Ascending aorta (tissue), 2 donors: ENCODE measurements at places on chromosomes 7 and 10. TPM values are rescaled to one million over a fixed set of nuclear protein-coding genes. Genes with fewer than 3 reads are reported as not detected.
A peak's percentile ranks its signal among the peaks of the same experiment; 100 is the strongest.

DNA sequence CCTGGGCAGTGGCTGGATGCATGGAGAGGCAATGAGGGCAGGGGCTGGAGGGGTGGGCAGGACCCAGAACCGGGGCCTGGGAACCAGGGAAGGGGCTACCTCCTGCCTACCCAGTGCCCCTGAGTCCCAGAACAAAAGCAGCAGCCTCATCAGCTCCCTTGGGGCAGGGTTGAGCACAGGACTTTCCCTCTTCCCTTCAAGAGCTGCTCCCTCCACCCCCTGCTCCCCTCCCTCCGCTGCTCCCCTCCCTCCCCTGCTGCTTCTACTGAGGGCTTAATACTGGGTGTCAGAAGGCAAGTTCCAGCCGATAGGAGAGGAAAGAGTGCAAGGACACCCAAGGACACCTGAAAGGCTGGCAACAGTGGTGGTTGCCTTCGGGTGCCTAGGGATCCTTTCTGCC is 28.2 kb upstream of the INMT start:
- no peaks in the 10 kb centered on the region for H3K36me3 ChIP-seq
- no peak for DNase-seq
- no peaks in the 10 kb centered on the region for H3K27me3 ChIP-seq
- H3K4me1 ChIP-seq: no peaks in the 10 kb centered on the region

Gene SEMA3C
- total RNA-seq: 16.6 TPM

GRCh38 chr7:69684369-69685292 is 86.4 kb downstream of the AUTS2 start:
- H3K27me3 ChIP-seq: no peaks in the 10 kb centered on the region
- H3K27ac ChIP-seq: no peak overlapping the region
- no peak overlapping the region for H3K4me3 ChIP-seq
- H3K36me3 ChIP-seq: no peaks in the 10 kb centered on the region

- no peaks in the 10 kb centered on the region for H3K36me3 ChIP-seq
- no peaks in the 10 kb centered on the region for H3K4me1 ChIP-seq
- H3K4me3 ChIP-seq: no peak overlapping the region
- H3K27ac ChIP-seq: no peak overlapping the region
These were observed 31.2 kb downstream of the TBXAS1 start for GRCh38 chr7:139860090-139860775.

- no peaks in the 10 kb centered on the region for H3K36me3 ChIP-seq
- H3K27me3 ChIP-seq: peaks cover 50% of the 10 kb centered on the region
- peak within 1 kb of the TSS; percentile 3 for H3K4me3 ChIP-seq
- H3K4me1 ChIP-seq: peaks cover 40% of the 10 kb centered on the region
- H3K27ac ChIP-seq: no peak within 1 kb of the TSS
These were observed at the start of gene LBX1 for GRCh38 chr10:101229266-101230182. Gene LBX1, minus strand, starts transcription at chr10:101229463. Its CDS starts 648 bp downstream, at chr10:101228815.

Gene SH2B2
- total RNA-seq: 4.2 TPM

Gene APBB1IP
- total RNA-seq: not detected

GRCh38 chr10:14118953-14119352 is 211.8 kb downstream of the FRMD4A start:
- DNase-seq: no peak
- no peak overlapping the region for H3K4me3 ChIP-seq
- no peaks in the 10 kb centered on the region for H3K27me3 ChIP-seq
- no peak overlapping the region for H3K27ac ChIP-seq
- no peaks in the 10 kb centered on the region for H3K36me3 ChIP-seq

Gene PDLIM1
- 191 TPM for total RNA-seq

DNA sequence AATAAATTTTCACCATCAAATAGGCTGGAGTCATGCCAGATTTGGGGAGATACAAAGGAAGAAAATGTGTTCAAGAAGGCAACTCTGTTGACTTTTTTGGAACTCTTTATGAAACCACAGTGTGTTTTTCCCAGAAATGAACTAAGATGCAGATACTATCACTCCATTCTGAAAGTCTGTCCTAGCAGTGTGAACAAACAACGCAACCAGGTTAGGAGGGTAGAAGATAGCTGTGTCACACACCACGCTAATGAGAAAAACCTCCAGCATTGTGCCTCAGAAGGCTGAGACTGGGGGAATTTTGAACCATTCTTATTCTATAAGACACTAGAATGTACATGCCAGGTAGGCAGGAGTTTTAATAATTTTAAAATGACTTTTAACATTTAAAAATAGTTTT is 15.9 kb upstream of the ATP6V0A4 start:
- H3K4me1 ChIP-seq: no peaks in the 10 kb centered on the region
- H3K27me3 ChIP-seq: no peaks in the 10 kb centered on the region
- no peak for DNase-seq
- H3K4me3 ChIP-seq: no peak overlapping the region
- no peaks in the 10 kb centered on the region for H3K36me3 ChIP-seq
- H3K27ac ChIP-seq: no peak overlapping the region

Gene NEUROD6
- not detected for total RNA-seq

Gene ARMC10
- total RNA-seq: 66.4 TPM

GRCh38 chr7:114415064-114415989 is 712 bp downstream of the FOXP2 start:
- H3K27me3 ChIP-seq: no peaks in the 10 kb centered on the region
- H3K4me1 ChIP-seq: peaks cover 3% of the 10 kb centered on the region
- peak overlapping the region; percentile 62 for H3K27ac ChIP-seq

DNA sequence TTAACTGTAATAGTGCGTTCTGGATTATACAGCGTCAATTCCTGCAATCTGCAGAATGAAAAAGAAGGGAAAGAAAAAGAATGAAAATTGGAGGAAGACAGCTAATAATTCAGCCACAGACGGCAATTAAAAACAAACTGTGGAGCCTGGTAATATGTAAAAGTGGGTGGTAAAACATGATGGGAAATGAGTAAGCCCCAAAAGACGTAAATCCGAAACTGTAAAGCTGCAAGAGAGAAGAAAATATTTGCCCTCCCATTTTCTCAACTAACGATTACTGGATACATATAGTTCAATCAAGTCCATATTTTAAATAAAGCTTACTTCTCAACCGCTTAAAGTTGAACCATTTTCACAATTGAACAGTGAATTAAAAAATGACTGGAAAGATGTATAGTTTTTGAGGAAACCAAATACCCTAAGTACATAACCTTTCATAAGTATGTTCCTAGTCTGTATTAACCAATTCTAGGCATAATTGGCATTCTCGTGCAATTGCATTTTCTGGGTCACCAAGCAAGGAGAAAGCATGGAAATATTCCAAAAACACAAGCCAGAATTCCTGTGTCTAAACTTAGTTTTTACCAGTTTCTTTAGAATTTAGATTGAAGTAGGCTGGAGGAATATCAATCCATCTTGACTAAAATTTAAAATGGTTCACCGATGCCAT is 44.8 kb downstream of the MALSU1 start:
- H3K4me1 ChIP-seq: no peaks in the 10 kb centered on the region
- H3K27ac ChIP-seq: no peak overlapping the region
- no peak overlapping the region for H3K4me3 ChIP-seq
- no peaks in the 10 kb centered on the region for H3K36me3 ChIP-seq

- H3K4me1 ChIP-seq: peaks cover 19% of the 10 kb centered on the region
- DNase-seq: no peak
- no peak overlapping the region for H3K27ac ChIP-seq
These were observed 364.4 kb downstream of the CXCL12 start for GRCh38 chr10:44020322-44021111.

Gene LMOD2
- not detected for total RNA-seq

- no peaks in the 10 kb centered on the region for H3K4me1 ChIP-seq
- no peak overlapping the region for H3K27ac ChIP-seq
- H3K36me3 ChIP-seq: no peaks in the 10 kb centered on the region
- no peak overlapping the region for H3K4me3 ChIP-seq
- H3K27me3 ChIP-seq: no peaks in the 10 kb centered on the region
These were observed 24.2 kb downstream of the AFAP1L2 start for GRCh38 chr10:114380060-114380459.

- DNase-seq: no peak
- H3K27ac ChIP-seq: no peak overlapping the region
- H3K4me1 ChIP-seq: no peaks in the 10 kb centered on the region
- no peak overlapping the region for H3K4me3 ChIP-seq
- no peaks in the 10 kb centered on the region for H3K36me3 ChIP-seq
These were observed 516.6 kb upstream of the SEMA3D start for GRCh38 chr7:85703251-85704010.

- H3K4me3 ChIP-seq: no peak overlapping the region
- no peaks in the 10 kb centered on the region for H3K36me3 ChIP-seq
- H3K4me1 ChIP-seq: peaks cover 2% of the 10 kb centered on the region
These were observed 3.5 kb upstream of the AKR1B1 start for GRCh38 chr7:134462337-134462925.

- no peaks in the 10 kb centered on the region for H3K4me1 ChIP-seq
- no peaks in the 10 kb centered on the region for H3K27me3 ChIP-seq
- peaks cover 54% of the 10 kb centered on the region for H3K36me3 ChIP-seq
These were observed 45.6 kb upstream of the LRRC4 start for GRCh38 chr7:128076796-128077271.

- DNase-seq: no peak
- no peak overlapping the region for H3K4me3 ChIP-seq
- no peaks in the 10 kb centered on the region for H3K4me1 ChIP-seq
- H3K36me3 ChIP-seq: no peaks in the 10 kb centered on the region
These were observed 99.4 kb downstream of the MKX start for GRCh38 chr10:27646194-27646593.

DNA sequence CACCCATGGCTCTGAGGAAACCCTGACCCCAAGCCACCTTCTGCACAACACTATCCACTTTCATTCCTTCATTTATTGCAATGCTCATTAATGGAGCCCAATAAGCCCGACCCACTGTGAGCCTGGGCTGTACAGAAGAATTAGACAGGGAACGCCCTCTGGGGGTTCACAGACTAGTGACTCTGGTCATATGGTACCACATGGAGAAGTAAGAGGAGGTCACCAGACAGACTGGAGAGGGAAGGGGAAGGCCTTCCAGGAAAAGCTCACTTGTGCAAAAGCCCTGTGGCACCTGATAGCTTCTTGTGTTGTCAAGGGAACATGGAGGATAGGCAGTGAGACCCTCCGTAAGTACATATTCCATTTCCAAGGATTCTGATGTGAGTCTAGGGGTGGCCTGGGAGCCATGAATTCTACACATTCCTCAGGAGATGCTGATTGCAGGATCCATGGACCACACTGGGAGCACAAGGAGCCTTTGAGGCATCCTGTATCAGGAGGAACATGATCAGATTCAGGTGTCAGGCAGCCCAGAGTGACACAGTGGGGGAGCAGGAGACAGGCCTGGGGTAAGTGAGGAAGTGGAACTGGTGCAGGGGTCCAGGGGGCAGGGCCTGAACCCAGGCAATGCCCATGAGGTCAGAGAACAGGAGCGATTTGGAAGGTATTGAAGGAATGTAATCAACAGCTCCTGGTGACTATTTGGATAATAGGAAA is 19.9 kb downstream of the TMEM72 start:
- H3K4me1 ChIP-seq: peaks cover 4% of the 10 kb centered on the region
- no peak for DNase-seq
- no peak overlapping the region for H3K27ac ChIP-seq
- no peaks in the 10 kb centered on the region for H3K27me3 ChIP-seq

DNA sequence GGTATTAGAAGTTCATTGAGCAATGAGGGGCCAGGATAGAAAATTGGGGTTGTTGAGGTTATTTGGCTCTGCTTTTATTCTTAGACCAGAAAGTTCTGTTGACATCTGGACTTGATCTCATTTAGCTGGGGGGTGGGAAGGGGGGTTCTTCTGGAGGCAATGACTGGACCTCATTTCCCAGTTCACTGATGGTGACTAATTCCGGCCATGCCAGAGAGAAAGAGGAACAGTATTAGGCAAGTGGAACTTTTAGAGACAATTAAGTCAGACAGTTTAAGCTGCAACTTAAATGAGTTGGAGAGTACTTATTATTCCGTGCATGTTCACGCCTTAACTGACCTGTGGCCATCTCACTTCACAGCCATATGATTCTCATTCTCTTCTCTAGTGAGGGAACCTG is 512.5 kb downstream of the REEP3 start:
- H3K36me3 ChIP-seq: no peaks in the 10 kb centered on the region
- no peaks in the 10 kb centered on the region for H3K4me1 ChIP-seq
- H3K27me3 ChIP-seq: no peaks in the 10 kb centered on the region
- DNase-seq: no peak

DNA sequence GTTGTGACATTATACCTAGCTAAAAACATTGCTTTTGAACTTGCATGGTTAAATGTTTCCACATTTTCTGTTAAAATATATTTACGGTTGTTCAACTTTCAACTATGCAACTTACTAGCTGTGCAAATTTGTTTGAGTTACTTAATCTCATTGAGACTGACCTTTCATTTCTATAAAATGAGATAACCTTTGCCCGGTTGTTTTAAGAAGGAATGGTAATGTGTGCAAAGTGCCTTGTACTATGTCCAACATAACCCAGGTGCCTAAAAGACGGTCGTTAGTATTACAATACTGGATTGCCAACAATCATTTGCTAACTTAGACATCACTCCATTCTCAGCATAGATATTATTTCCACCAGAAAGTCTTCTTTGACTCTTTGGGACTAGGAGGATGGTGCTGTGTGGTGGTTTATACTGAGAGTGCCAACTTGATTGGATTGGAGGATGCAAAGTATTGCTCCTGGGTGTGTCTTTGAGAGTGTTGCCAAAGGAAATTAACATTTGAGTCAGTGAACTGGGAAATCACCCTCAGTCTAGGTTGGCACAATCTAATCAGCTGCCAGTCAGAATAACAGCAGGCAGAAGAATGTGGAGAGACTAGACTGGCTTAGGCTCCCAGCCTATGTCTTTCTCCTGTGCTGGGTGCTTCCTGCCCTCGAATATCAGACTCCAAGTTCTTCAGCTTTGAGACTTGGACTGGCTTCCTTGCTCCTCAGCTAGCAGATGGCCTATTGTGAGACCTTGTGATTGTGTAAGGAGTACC is 85.2 kb upstream of the PDSS1 start:
- H3K27me3 ChIP-seq: no peaks in the 10 kb centered on the region
- no peak overlapping the region for H3K27ac ChIP-seq
- H3K4me1 ChIP-seq: no peaks in the 10 kb centered on the region
- no peak for DNase-seq
- no peaks in the 10 kb centered on the region for H3K36me3 ChIP-seq

DNA sequence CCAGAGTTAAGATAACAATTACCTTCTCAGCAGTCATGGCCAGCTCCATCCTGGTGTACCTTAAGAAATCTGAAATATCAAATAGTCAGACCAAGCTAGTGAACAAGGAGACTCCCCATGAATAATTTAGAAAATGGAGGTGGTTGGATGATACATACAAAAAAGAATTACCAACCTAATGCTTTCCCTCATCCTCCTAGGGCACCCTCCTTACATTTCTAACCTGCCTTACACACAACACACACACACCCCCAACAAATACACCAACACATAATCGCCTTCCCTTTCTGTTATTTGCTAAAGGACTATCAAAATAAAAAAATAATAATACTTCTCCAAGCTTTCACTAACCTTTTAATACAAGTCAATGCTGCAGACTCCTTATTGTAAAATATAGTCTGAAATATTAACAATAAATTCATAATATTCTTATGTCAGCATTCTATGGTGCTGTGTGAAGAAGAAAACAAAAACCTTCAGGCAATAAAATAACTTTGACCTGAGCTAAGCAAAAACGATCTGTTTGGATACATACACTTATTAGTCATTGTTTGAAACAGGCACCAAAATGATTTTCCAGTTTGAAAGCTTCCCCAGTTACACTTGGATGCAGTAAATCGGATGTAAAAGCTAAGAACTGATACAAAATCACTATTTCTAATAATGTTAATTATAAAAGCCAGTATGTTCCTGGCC is 3.4 kb downstream of the TWIST1 start:
- peaks cover 3% of the 10 kb centered on the region for H3K4me1 ChIP-seq
- no peaks in the 10 kb centered on the region for H3K27me3 ChIP-seq
- peak overlapping the region; percentile 17 for H3K27ac ChIP-seq
- no peaks in the 10 kb centered on the region for H3K36me3 ChIP-seq
